ENCODE measurements at places on chromosomes 13 and 19.

- no peak for DNase-seq
Measured at GRCh38 chr19:48623556-48624066, 4.3 kb downstream of the SPHK2 start.

DNA sequence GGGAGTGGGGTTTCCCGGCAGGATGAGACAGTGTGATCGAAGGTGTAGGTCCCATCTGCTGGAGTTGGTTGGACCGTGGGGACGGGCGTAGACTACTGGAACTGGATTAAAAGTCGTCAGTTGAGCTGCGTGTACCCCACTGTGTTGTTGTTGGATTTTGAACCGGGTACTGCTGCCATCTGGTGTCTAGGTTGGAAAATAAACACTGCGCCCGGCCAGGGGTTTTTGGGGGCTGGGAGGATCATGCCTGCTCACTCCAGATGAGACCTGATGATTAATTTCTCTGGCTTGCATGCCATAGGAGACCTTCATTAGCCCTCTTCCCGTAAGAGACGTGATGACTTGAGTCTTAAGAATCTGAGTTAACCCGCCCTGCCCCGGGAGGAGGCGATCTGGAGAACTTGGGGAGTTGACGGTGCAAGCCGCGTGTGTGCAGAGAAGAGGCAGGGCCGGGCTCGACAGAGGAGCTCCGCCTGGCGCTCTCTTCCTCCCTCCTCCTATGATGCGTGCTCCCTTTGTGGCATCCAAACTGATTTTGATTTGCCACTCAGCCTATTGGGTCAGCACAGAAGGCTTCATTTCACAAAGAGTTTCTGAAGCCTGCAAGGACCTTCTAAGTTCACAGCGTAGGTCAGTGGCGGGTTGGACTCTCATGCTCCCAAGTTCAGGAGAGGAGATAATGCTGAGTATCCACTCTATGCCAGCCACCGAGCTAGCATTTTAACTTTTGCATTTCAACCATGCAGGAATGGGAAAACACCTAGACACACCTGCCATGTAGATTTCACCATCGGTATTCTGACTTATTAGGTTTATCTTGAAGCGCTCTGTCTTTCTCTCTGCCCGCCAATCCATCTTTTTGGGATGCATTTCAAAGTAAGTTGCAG is 2.7 kb downstream of the UHRF1 start:
- no peak for DNase-seq

- DNase-seq = no peak
Measured at GRCh38 chr19:10069046-10069445, 17.1 kb upstream of the SHFL start.

DNA sequence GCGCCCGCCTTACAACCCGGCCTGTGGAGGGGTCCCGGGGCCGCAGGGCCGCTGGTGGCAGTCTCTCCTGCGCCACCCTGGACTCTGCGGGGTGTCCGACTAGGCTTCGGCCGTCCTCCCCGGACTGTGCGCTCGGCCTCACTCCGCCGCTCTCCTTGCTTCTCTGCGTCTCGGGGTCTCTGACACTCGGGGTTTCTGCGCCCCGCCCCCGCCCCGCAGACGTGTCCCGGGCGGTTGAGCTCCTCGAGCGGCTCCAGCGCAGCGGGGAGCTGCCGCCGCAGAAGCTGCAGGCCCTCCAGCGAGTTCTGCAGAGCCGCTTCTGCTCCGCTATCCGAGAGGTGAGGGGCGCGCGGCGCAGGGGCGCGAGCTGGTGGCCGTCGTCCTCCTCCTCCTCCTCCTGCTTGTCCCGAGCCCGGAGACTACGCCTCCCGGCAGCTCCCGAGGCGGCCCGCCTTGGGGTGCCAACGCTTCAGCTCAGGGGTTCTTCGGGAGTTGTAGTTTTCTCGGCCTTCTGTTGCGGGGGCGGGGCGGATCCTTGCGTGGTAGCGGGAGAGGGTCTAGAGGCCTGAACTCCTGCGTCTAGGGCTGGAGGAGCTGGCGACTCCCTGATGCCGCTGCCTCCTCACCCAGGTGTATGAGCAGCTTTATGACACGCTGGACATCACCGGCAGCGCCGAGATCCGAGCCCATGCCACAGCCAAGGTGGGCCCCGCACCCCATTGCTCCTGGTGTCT is 627 bp downstream of the LIN7B start:
- DNase-seq = no peak

- DNase-seq = peak; percentile 34
Measured at GRCh38 chr19:17385878-17386611, 8.0 kb downstream of the CCDC194 start.

DNA sequence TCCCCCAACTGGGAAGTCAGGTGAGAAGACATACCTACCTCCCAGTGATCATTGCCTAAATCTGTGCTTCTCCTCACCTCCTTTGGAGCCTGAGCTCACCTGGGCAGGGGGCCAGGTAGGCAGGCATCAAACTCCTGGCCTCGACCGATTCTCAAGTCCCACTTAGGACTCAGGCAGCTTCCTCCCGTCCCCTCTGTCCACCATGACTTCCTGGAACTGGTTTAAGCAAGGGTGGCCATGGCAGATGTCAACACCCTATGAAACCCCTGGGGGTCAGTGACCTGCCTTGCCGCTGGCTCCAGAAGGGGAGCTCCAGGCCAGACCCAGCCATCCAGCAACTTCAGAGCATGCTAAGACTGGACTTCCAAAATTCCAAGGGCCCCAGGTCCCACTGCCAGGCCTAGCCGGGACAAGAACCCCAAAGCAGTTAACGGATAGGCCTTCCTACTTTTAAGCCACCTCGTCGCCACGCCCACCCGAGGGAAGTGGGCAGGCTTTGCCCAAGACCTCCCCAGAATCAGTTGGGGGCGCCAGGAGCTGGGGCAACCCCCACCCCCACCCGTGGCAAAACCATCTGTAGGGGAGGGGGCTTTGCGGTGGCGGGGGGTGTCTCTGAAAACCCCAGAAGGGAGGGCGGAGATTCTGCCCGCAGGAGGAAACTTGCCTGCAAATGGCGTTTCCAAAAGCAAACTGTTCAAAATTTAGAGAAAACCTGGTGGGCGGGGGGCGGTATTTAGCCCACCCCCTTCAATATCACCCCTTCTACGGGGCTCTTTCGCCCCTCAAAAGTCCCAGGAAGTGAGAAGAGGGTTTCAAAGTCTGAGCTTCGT is 657 bp downstream of the PLIN3 start:
- DNase-seq = peak; percentile 12

DNA sequence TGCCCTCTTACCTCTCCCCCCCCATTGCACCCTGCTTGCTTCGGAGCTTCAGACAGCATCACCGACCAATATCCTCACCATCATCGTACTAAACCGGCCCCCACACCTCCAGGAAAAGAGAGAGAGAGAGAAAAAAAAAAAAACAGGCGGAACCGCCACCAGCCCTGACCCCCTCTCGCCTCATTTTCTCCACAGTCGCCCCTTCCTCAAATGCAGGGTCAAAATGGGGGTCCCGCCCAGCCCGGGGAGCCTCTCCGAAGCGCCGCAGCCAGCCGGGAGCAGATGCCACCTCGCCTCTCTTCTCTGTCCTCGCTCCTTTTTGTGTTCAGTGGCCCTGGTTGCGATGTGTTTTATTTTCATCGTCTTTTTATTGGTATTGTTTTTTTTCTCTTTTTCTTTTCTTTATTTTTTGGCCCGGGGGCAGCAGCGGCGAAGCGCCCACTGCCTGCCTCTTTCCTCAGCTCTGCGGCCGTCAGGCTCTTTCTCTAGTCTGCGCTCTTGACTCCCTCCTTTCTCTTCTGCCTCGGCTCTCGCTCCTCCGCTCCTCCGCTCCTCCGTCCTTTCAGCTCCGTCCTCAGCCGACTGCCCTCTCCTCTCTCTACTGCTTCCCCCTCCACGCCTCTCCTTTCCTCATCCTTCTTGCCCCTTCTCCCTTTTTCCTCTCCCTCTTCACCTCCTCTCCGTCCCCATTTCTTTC is 41.4 kb downstream of the DEDD2 start:
- DNase-seq = no peak

DNA sequence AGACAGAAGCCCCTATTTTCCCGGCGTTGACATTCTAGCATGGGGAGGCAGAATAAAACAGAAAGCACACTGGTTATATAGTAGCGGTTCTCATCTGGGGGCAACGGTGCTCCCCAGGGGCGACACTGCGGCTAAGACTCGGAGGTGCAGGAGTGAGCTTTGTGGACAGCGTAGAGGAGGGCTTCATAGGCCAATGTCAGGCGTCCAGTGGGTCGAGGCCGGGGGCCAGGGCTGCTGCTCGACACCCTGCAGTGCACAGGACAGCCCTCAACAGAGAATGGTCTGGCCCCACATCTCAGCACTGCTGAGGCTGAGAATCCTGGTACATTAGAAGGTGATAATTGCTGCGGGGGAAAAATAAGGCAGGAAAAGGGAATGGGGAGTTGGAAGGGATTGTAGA is 1.5 kb downstream of the ZNF628 start:
- DNase-seq = no peak

DNA sequence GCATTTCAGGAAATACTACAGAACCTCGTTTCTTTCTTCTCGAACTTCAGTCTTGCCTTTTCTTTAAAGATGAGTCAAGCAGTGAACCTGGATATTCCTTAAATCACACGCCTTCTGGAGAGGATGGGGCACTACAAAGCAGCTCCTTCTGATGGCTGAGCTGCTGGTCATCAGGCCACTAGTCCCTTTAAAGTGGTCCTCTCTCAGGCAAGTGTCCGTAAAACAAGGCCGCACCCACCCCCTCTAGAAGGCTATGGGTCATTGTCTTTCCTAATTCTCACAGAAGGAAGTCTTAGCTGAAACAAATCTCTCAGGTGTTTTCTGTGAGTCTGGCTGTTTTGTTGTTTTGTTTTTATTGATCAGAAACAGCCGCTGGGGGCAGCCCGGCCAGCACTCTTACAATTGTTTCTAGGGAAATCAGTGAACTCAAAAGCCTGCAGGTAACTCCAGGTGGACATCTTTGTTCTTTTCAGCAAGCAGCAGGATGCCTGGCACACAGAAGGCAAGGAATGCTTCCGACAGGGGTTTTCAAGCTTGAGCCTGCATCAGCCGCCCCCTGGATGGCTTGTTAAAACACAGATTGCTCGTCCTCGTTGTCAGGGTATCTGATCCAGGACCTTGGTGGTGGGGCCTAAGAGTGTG is 45.4 kb downstream of the MBNL2 start:
- DNase-seq = no peak

GRCh38 chr19:3062165-3063105 is at the start of gene TLE5:
TLE5 (minus strand) TSS chr19:3062495; CDS start chr19:3062200, 295 bp downstream.
- DNase-seq = peak; percentile 58

DNA sequence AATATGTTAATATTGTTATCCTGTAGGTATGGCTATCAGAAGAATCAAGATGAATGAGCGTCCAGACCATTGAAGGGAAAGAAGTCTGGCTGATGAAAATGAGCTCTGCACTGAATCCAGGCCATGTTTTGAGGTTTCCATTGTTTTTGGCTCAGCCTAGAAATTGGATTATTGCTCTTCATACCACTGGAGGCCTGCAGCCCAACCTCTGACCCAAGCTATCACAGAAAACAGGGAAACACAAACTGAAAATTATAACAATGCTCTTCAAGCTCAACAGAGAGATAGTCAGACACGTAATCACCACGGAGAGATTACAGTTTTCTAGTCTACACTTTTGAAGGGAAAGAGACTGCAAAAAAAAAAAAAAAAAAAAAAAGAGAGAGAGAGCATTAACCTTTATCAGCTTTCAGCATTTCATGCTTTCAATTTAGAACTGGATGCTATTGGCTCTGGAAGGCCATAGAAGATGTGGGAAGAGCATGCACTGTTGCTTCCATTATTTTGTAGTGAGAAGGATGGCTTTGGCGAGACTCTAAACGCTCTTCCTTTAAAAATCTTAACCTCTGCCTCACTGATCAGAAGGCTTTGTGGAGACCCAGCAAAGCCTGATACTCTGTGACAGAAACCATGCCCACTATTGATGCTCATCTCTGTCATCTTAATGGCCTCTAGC is 10.8 kb downstream of the EDNRB start:
- no peak for DNase-seq

DNA sequence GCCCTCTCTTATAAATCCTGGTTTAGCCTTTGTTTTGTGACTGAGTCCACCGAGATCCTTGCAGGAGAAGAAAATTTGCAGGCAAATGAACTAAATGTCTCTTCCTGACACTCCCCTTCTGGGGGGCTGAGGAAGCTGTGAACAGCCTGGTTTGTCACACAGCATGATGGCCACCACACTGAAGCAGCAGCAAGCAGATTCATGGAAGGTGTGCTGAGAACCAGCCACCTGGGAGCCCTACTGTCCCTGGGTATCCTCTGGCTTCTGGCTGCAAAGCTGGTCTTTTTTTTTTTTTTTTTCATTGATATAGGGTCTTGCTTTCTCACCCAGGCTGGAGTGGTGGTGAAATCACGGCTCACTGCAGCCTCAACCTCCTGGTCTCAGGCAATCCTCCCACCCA is 11.2 kb downstream of the MRPS12 start:
- no peak for DNase-seq

DNA sequence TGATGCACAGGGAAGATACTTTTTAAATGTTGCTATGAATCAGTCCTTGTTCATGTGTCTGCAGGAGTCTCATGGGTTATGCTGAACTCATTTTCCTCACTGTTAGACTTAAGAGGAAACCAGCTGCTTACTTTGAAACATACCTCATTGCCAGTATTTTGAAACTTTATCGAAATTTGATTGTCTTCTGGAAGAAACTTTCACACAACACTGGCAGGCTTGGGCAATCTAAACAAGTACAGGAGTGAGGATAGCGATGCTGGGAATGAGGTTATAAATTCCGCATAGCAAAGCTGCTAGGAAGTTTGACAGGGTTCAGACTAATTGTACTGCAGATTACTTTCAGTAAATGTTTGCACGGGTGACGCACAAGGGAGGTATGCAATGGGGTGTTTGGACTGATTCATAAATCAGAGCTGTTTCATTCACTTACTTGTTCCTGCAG is 245.7 kb downstream of the DNAJC15 start:
- DNase-seq = no peak

- DNase-seq = no peak
Measured at GRCh38 chr13:79482281-79482970, 1.5 kb downstream of the NDFIP2 start.

- DNase-seq = no peak
Measured at GRCh38 chr13:32581177-32581786, 5.0 kb upstream of the PDS5B start.

- DNase-seq = no peak
Measured at GRCh38 chr13:98706446-98707110, 45.9 kb downstream of the SLC15A1 start.

DNA sequence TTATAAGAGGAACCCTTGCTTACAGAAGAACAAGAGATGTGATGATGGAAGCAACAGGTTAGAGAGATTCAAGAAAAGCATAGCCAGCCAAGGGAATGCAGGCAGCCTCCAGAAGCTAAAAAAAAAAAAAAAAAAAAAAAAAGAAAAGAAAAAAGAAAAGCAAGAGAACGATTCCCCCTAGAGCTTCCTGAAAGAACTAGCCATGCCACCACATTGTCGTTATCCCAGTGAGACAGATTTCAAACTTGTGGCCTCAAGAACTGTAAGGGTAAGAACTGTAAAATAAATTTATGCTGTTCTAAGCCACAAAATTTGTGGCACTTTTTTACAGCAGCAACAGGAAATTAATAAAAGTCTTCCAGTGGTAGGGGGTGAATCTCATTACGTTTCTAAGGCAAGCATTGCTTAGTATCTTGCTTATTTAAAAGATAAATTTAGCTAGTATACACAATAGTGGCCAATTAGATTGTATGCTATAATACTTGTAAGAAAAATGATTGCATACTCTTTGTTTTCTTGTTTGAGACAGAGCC is 21.8 kb downstream of the RFXAP start:
- DNase-seq = no peak
